ENCODE measurements at places on chromosomes 2 and 18. TPM values are rescaled to one million over a fixed set of nuclear protein-coding genes. Genes with fewer than 3 reads are reported as not detected.
A peak's percentile ranks its signal among the peaks of the same experiment; 100 is the strongest.

DNA sequence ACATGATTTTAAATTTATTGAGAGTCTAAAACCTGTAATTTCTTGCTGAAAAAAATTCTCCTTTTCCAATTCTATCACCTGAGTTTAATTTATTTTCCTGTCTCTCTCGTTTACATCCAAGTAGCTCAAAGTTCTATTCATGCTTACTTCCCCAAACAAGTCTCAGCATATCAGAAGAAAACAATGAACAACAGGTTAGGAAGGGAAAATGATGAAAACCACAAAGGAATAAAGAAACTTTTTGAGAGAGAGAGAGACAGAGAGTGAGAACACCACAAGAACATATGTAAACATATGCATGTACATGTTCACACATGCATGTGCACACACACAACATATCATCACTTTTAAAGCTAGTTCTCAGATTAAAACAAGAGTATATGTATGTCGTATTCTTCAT, 112.1 kb downstream of the STRN start:
- no peaks in the 10 kb centered on the region for H3K27me3 ChIP-seq
- no peak overlapping the region for H3K4me3 ChIP-seq
- H3K27ac ChIP-seq: no peak overlapping the region
- H3K4me1 ChIP-seq: no peaks in the 10 kb centered on the region
- DNase-seq: no peak
- H3K36me3 ChIP-seq: no peaks in the 10 kb centered on the region

DNA sequence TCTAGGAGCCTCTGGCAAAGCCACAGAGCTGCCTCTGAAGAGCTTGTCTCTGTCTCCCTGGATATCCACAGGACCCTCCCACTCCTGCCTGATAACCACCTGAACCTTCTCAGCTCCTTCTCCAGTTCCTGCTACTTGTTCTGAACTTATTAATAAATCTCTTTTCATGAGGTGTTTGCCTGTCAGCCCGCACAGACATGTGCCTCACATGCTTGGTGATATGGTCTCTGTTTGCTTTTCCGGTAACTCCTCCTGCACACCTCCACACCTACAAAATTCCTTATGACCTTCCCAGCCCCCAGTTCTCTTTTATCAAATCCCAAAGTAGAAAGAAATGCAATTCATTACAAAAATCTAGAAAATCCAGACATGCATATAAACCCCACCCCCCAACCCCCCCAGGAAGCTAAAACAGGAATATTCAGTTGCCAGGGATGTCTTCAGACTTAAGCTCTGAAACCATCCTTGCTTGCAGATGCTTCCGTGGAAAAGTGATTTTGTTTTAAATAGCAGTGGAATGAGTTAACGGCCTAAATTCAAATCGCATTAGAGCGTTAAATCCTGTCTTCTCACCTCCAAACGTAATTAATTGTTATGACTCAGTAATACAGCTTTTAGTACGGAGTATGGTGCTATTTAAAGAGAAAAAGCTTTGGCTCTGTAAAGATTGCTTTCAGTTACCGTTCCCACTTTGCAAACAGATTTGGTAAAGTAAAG, 2.1 kb upstream of the PID1 start:
- H3K27ac ChIP-seq: no peak overlapping the region
- H3K4me3 ChIP-seq: peak overlapping the region; percentile 32
- H3K36me3 ChIP-seq: no peaks in the 10 kb centered on the region
- no peaks in the 10 kb centered on the region for H3K4me1 ChIP-seq
- DNase-seq: no peak

DNA sequence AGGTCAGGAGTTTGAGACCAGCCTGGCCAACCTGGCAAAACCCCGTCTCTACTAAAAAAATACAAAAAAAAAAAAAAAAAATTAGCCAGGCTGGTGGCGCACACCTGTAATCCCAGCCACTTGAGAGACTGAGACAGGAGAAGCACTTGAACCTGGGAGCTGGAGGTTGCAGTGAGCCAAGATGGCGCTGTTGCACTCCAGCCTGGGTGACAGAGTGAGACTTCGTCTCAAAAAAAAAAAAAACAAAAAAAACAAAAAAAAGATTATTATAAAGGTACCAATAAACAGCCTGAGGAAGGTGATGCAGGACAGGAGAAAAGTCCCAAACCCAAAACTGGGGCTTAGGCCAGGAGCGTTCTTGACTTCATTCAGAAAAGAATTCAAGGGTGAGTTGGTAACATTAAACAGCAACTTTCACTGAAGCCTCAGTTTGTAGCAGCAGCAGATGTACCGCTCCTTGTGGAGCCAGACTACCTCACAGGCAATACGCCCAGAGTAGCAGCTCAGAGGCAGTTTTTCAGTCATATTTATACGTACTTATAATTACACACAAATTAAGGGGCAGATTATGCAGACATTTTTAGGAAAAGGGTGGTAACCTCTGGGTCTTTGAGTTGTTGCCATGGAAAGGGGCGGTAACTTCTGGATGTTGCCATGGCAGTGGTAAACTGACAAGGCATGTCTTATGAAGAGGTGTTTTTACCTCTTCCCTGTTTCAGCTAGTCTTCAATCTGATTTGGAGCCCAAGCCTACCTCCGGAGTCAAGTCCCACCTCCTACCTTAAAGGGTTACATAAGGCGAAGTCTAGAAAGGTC, 1596.6 kb upstream of the CELF4 start:
- DNase-seq: no peak
- no peak overlapping the region for H3K4me3 ChIP-seq
- no peaks in the 10 kb centered on the region for H3K4me1 ChIP-seq
- H3K27ac ChIP-seq: no peak overlapping the region
- H3K27me3 ChIP-seq: no peaks in the 10 kb centered on the region

DNA sequence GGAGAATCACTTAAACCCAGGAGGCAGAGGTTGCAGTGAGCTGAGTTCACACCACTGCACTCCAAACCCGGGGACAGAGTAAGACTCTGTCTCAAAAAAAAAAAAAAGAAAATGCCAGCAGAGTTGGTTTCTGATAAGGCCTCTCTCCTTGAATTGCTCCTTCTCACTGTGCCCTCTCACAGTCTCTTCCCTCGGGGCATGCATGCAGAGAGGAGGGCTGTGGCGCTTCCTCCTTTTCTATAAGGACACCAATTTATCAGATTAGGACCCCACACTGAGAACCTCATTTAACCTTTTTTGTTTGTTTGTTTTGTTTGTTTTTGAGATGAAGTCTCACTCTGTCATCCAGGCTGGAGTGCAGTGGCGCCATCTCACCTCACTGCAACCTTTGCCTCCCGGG, 110.5 kb downstream of the ZFP36L2 start:
- no peak for DNase-seq
- H3K27ac ChIP-seq: no peak overlapping the region
- H3K4me1 ChIP-seq: no peaks in the 10 kb centered on the region

The SRD5A2 gene
- total RNA-seq: 0.33 TPM

The MGAT4A gene
- total RNA-seq: 34.4 TPM

The USP14 gene
- total RNA-seq: 30.5 TPM

- H3K4me3 ChIP-seq: no peak overlapping the region
- no peaks in the 10 kb centered on the region for H3K27me3 ChIP-seq
- DNase-seq: no peak
- no peaks in the 10 kb centered on the region for H3K4me1 ChIP-seq
Measured at GRCh38 chr2:172256886-172257285, 154.2 kb upstream of the DLX2 start.

The KCNK3 gene
- total RNA-seq: 2.3 TPM

DNA sequence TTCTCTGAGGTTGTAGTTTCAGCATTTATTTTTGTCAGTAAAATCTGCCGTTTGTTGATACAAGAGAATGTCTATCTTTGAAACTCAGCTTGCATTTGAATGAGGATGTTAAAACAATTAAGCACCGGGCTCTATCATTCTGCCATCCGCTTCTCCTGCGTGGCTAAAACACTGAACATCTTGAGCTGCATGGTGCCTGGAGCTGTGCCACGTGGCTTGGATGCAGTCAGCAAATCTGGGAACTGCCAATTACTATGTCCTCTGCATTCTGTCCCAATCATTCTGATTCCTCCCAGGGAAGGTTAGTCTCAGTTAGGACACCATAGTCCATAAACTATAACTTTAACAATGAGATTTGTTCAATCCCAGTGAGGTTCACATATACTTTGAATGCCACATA, 598.4 kb downstream of the FBXO15 start:
- H3K27me3 ChIP-seq: no peaks in the 10 kb centered on the region
- H3K4me3 ChIP-seq: no peak overlapping the region
- no peaks in the 10 kb centered on the region for H3K4me1 ChIP-seq
- H3K36me3 ChIP-seq: no peaks in the 10 kb centered on the region
- no peak overlapping the region for H3K27ac ChIP-seq
- no peak for DNase-seq

DNA sequence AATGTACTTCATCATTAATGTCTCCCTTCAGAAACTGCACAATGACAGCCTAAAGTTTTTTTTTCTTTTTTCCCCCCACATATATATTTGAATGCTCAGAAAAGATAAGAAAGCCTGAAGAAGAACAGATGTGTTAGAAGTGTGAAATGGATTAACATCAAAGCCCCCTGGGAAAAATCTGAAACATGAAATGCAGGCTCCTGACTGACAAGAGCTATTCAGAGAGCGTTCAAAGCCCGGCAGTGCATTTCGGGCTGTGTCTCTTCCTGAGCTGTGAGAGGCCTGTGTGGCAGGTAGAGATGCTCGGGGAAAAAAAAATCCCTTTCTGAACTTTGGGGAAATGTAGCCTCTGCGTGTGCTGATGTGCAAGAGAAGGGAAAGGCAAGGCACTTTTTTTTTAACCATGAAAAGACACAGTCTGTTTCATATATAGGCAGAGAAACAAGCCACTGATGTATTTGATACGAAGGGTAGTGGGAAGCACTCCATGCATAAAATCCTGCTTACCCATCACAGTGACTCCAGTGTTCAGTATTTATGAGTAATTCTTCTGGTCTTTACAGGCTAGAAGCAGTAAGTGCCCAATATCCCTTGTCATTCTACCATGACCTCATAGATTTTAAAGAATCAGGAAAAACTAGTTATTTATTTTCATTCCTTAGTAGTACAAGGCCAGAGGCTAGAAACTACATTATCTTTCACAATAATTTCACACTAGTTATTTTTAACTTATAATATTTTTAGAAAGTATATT, 1574.2 kb upstream of the PIK3C3 start:
- DNase-seq: no peak
- H3K36me3 ChIP-seq: no peaks in the 10 kb centered on the region
- H3K27me3 ChIP-seq: no peaks in the 10 kb centered on the region
- H3K4me3 ChIP-seq: no peak overlapping the region
- H3K4me1 ChIP-seq: no peaks in the 10 kb centered on the region

GRCh38 chr2:27844821-27845255, 45.3 kb downstream of the RBKS start:
- no peak for DNase-seq
- no peak overlapping the region for H3K4me3 ChIP-seq
- H3K27me3 ChIP-seq: no peaks in the 10 kb centered on the region

DNA sequence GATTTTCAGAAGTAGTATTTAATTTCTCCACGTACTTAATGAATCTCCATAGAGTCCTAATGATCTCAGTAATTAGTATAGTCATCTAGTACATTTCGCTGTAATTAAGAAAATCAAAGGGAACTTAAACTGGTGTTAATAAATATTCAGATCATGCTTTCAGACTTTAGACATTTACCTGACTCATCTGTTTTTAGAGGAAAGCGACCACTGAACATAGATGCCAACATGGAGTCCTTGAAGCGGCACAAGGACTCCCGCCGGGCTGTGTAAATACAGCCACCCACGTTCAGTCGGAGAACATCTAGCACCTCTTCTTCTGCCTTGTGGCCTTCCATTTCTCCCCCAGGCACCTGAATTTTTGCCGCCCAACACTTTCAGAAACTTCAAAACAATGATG, 3.2 kb downstream of the KCTD18 start:
- H3K27ac ChIP-seq: no peak overlapping the region
- no peak for DNase-seq
- H3K27me3 ChIP-seq: no peaks in the 10 kb centered on the region
- no peaks in the 10 kb centered on the region for H3K4me1 ChIP-seq
- no peak overlapping the region for H3K4me3 ChIP-seq

The CLEC4F gene
- 0.88 TPM for total RNA-seq

The PRLH gene
- total RNA-seq: not detected

- H3K4me1 ChIP-seq: no peaks in the 10 kb centered on the region
- H3K27me3 ChIP-seq: no peaks in the 10 kb centered on the region
- no peak overlapping the region for H3K4me3 ChIP-seq
- no peak overlapping the region for H3K27ac ChIP-seq
Measured at GRCh38 chr18:60554967-60555366, 182.4 kb upstream of the MC4R start.
